HFFc6 (cell line): ENCODE measurements at places on chromosomes 7 and 10.
A peak's percentile ranks its signal among the peaks of the same experiment; 100 is the strongest.

- DNase-seq = no peak
Observed at GRCh38 chr10:34789966-34790506, 25.1 kb downstream of the PARD3 start.

DNA sequence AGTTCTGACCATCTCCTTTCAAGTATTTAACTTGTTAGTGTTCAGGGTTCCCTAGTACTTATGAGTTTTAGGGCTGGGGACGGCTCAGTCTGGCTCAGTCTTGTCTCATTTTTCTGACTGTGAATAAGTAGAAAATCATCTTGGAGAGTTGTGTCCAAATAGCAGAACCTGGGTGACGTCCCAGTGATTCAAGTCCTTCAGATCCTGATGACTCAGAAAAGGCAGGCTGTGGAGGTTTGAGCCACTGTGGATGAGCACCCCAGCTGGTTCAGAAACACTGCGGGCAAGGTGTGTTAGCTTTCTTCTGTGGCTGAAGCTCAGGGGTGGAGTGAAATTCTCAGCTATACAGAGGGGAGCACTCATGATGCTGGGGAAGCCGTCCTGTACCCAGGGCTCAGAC, 154.4 kb upstream of the NPY start:
- no peak for DNase-seq

DNA sequence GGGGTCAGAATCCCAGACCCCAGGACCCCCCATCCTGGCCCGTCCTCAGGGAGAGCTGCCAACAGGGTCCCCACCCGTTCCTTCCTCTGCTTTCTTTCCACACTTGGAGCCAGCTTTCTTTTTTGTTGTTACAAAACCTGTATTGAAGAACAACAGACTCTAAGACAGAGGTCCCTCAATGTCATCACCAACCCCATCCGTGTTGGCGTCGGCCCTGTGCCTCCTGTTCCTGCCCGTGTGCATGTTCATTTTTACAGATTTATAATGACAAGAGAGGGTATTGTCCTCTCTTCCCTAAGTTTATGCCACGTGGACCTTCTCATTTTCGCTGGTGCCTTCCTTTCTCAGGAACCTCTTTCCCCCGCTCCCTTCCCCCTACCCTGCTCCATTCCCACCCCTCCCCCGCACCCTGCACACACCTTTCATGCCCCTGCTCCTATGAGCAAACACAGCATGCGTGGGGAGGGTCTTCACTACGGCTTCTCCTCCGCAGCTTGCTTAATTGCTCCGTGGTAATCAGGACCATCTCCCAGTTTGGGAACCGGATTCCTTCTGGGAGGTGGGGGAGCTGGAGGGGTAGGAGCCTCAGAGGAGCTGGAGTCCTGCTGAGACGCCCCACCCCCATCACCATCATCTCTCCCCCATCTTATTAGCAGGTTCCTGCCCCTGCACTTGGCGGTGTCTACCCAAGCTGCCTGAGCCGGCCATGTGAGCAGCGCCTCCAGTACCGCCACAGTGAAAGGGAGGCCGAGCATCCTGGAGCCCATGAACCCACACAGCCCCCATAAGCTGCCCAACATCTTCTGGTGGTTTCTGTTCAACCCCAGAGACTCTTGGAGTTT, 88.0 kb upstream of the INSIG1 start:
- DNase-seq = no peak

DNA sequence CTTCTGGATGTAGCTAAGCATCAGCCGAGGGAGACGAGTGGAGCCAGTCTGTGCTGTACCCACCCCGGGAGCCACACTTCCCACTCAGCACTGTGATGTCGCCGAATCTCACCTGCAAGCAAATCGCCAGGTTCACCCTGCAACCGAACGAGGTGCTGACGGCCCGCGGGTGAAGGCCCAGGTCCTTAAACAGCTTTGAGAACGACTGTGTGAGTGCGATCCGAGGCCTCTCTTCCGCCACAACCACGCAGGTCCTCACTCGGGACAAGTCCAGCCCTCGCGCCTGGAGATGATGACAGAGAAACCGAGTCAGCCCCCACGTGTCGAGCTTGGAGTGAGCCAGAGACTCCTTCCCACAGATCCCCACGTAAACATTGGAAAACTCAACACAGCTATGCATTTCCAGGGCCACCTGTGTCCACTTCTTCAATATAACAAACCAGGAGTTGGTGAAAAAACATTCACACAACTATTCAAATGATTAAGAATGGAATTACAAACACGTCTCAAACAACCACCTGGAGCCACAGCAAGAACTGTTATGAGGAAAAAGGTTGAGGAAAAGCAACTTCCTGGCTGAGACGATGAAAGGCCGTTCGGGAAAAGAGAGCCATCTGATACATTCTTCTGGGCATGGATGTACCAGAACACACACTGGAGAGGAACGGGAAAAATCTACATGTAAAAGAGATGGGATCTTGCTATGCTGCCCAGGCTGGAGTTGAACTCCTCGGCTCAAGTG, 191.8 kb downstream of the ZMYND11 start:
- no peak for DNase-seq

- DNase-seq = no peak
Observed at GRCh38 chr7:88262562-88262961, 42.7 kb upstream of the SRI start.

DNA sequence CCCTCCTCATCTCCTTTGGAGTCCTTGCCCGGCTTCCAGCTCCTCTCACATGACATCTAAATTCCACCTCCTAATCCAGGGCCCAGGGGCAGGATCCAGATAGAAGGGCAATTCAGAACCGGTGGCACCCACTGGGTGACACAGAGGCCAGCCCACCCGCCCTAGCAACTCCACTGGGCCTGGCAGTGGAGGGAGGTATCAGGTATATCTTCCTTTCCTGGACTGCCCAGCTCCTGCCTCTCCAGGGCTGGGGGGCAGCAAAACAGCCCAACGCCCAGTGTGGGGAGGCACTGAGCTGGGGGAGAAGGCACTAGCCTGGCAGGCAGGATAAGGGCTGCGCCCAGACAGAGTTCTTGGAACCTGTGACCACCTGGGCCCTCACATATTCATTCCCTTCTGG, 10.4 kb upstream of the TRIM8 start:
- no peak for DNase-seq

DNA sequence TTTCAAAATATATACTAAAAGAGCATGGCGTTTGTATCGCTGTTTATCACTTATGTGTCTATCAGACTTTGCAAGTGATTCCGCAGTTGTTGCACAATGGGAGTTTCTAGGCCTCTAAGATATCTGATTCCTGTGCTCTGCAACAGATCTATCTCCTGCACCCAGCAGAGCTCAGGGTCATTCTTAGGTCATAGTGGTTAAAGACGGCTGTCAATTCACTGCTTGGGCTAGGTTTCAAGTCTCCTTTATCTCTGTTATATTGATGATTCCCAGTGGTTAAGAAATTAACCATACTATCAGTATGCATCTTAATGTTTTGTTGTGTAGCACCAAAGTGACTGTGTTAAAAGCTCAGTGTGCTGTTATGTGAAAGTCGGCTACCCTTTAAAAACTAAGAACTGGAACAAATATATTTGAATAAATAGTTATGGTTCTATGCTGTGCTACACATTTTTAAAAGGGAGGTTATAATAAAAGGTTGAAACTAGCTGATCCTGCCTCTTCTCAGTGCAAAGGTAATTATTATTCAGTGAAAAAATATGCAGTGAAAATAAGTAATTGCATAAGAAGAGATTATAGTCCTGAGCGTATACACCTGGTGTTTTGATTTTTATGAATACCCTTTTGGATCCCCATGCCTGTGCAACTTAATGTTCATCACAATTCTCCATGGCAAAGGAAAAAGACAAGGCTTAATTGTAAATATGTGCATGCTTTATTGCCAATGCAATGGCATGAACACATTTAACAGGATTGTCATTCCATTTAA, 24.0 kb downstream of the HOXA1 start:
- no peak for DNase-seq

GRCh38 chr7:2090526-2091520, 141.9 kb downstream of the MAD1L1 start:
- no peak for DNase-seq

DNA sequence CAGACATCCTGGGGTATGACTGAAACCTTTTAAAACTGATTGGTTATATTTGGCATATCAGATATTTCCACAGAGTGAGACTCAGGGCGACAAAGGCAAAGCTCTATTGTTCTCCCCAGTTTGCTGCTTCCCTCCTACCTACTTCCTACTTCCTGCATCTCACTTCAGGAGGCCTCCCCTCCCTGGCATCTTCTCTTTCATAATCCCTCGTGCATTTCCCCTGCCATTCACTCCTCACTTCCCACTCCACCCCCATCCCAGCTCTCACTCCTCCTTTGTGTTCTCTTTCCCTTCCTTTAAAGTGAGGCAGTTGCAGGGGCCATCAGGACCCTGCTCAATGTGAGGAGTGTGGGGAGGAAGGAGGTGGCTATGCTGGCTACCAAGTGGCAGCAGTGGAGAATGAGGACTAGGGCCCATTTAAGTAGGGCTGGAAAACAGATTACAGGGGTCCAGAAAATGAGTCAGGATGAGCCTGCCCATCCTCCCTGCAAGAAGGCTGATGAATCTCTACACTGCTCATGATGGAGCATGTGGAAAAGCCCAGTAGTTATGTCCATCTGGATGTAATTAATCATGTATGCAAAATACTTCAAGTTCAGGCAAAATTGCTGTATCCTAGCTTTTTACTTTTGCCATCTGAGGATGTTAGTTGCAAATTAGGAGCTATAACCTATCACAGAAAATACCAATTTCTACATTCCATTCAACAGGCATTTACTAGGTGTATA, 311.8 kb upstream of the IMMP2L start:
- no peak for DNase-seq

DNA sequence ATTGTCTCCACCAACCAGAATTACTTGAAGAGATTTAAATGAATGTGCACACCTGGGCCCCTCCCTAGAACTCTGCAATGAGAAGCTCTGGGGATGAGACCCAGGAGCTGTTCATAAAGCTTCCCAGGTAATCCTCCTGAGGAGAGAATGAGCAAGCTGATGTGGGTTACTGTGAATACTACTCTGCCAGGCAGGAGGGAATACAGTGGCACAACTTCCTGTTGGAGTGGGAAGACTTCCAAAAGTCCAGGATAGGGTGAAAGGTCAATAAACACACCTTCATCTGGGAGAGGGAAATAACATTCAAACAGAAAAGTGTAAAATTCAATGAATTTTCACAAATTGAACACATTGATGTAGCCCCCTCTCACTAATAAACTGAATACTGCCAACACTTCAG, 351.4 kb downstream of the ABCA13 start:
- no peak for DNase-seq

GRCh38 chr7:7212612-7213011, 30.3 kb downstream of the C1GALT1 start:
- DNase-seq = peak; percentile 1

DNA sequence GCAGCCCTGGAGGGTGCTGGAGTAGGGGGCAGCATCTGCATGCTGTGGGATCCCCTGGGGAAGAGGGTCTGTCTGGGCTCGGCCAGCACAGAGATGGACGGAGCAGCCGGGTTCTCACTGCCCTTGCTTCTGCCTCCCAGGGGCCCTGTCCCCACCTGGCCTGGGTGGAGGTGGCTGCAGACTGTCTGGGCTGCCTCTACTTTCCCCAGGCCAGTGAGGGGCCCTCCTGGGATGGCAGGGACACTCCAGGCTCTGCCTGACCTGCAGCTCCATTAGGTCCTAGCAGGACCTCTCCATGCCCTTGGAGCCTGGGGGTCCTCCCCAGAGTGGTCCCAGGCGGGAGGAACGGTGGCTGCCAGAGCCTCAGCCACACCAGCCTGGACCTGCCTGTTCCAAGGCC, 63.7 kb downstream of the PWWP2B start:
- DNase-seq = no peak

DNA sequence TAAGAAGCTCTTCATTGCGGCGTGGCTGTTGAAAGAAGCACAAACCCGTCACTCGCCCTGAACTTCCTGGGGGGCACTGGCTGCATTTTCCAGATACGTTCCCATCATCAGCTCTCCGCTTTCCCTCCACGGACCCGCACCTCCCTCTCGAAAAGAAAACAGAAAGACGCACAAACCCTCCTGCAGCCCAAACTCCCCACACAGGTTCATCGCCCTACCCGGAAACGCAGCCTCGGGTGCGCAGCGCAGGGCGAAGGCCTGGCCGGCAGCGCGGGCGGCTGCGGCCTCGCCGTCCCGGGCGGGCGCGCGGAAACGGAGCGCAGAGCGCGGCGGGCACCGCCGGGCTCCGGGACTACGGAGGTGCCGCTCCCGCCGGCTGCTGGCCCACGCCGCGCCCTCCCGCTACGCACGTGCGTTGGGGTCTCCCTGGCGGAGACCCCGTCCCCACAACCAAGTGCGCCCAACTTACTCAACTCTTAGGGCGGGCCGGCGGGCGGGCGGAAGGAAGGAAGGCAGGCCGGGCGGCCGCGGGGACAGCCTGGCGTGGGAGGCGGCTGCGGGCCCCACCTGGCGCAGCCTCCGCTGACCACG, 822 bp downstream of the ZNF800 start:
- no peak for DNase-seq

GRCh38 chr10:99941942-99942820, 67.6 kb downstream of the DNMBP start:
- DNase-seq = no peak

- no peak for DNase-seq
Observed at GRCh38 chr7:35185908-35186731, 67.8 kb downstream of the TBX20 start.

DNA sequence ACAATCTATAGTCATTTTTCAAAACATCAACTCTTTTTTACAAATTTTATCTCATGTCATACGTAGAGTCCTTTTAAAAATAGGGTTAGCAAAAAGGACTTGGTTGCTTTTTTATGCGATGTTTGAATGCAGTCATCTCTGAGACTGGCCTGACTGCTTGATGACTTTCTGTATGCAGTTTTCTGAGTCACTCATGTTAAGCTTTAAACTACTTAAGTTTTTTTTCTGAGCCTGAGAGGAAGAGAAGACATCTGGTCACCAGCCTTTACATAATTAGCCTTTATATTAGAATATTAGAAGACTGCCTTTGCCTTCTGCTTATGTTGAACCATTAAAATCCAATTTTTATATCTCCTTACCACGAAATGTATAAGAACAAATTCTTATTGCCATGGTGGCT, 834.4 kb upstream of the MBL2 start:
- no peak for DNase-seq

DNA sequence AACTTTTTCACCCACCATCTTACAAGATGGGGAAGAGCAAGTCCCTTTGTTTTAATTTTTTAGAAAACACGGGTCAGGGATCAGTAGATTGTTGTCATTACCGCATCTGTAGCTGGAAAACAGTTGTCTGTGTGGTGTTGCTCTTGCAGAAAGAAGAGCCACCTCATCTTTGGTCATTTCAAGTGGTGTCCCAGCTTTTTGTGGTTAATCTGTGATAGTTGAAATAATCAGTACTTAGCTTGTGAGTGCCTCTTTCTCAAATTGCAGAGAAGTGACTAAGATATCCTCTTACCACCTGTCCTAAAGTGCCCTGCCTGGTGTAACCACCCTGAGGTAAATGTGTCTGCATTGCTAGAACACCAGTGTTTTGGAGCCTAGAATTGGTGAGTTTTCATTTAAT, 5.5 kb downstream of the PRPF18 start:
- DNase-seq = no peak

GRCh38 chr7:43462836-43463235, 120.1 kb upstream of the STK17A start:
- DNase-seq = no peak

GRCh38 chr7:140155428-140155827, 21.4 kb downstream of the KDM7A start:
- DNase-seq = no peak
